ENCODE measurements at places on chromosomes 11 and 22.

DNA sequence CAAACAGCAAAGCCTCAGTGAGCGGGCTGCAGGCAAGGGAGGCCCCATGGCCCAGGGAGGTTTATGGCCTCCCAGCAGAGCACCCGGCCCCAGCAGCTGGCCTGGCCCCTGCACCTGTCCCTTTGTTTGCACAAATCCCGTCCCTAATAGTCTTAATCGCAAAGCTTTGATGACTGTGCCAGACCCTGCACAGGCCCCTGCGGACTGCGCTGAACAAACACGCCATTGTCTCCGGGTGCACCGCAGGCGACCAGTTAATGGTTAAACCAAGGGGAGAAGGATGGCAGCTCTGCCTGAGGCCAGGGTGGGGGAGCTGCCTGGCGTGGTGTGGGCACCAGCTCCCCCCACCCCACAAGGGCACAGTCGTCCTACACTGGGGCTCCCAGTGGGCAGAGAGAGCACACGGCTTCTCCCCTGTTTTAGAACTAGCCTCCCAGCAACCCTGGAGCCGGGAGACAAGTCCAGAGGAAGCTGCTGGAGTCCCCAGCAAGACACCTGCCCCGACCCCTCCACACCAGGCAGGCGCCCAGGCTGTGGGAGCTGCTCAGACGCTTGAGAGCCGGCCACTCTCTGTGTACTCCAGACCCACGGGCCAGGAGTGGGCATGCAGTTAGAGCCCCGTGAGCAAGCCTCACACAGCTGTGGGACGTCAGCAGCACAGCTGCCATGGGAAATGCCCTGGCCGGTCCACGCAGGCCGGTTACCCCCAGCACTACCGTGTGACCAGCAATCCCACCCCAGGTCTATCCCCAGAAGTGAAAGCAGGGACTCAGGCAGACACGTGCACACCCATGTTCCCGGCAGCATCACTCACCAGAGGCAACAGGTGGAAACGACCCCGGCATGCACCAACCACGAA, 39.7 kb upstream of the TH start:
- no peak for DNase-seq

DNA sequence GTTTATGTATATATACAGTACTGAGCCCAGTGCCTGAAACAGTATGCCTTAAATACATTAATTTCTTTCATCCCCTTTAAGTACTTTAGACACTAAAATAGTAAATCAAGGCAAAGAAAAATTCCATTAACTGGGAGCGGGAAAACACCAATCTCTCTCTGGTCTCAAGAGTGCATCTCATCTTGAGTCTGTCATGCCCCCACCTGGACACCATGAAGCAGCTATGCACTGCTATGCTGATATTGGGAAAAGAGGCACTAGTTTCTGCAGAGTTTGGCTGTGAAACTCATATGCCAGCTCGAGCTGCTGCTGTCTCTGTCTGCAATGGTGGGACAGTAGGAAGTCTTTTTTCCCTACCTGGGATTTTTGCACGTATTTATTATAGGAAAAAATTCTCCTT, 754.4 kb upstream of the RAG2 start:
- no peak for DNase-seq

DNA sequence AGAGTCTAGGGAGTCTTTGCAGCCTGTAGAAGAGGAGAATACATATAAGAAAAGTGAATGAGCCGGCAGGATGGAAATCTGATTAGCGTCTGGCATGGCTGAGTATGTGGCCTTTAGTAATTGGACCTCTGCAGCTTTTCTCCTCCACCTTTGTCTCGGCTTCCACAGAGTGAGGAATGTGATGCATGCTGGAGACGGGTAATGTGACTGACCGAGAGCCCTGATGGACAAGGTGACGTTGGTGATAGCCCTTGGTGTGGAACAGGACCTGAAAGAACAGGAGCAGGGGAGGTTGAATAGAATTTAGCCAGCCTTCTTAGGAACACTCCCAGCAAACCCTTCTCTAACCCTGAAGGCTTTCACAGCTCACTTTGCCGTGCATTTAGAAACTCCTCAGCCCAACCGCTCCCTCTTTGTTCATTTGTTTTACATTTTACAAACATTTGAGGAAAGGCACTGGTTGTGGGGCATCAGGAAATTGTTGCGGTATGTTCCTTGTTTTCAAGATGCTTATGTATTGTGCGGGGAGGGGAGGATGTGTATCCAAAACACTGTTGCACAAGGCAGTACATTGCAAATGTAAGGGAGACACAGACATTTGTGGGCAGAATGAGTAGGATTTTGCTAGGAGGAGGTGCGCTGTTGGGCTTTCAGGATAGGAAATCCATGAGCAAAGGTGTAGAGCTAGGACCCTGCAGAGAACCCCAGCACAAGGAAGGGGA, 6.9 kb downstream of the GTPBP1 start:
- no peak for DNase-seq

DNA sequence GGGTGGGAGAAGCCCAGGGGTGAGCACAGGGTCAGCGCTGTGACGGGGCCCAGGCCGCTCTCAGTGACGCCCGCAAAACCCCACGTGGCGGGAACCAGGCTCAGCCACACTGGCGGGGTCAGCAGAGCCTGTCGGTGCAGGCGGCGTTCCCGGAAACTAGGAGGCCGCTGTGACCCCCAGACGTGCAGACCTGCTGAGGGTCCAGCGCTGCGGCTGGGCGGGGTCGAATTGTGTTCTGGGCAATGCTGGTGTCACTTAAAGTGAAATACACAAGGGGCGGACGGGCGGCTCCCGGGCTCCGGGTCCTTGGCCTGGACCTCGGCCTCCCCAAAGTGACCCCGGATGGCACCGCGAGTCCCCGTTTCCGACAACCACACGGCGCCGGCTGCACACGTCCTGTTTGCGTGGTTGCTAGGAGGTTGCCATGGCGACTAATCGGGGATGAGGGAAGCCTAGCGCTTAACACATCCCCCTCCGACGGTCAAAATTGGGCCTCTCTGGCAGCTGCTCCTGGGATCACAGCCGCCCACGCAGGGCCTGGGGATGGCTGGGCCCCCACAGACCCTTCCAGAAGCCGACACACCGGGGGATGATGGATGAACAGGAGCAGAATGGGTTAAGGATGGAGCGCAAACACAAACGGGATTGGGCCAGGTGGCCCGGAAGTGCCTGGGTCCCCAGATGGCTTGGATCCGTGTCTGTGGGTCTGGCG, 81.7 kb upstream of the PRR5 start:
- peak; percentile 22 for DNase-seq

- DNase-seq = no peak
Measured at GRCh38 chr11:8204596-8204995, 35.8 kb upstream of the RIC3 start.

DNA sequence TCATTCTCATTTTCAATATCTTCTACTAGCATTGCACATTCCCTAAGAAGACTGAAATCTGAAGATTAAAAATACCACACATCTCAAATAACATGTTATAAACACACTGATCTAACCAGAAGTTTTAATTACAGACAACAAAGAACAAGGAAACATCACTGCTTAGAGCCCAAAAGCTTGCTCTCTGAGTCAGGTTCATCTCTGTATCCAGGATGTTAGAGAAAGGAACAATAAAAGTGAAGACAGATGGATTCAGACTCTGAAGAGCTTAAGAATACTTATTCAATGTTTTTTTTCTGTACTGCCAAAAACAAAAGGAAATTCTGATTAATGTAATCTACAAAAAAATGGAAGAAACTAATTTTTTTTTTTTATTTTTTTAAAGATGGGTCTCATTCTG, 16.5 kb downstream of the RDX start:
- no peak for DNase-seq

DNA sequence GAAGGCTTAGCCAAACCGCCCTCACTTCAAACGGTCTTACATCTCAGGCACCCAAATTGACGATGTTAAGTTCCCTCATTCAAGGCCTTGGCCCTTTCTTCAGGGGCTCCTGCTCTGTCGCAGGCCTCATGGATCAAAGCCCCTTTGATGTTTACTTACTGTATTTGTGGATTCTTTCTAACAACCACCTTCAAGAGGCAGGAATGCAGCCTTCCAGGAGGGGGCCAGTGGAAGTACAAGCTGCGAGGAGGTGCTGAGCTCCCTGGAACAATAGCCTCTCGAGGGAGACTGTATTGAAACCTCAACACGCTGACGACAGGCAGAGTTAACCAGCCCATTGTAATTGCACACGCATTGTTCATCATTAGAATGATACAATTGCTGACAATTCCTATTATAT, 209.1 kb downstream of the ST3GAL4 start:
- no peak for DNase-seq

DNA sequence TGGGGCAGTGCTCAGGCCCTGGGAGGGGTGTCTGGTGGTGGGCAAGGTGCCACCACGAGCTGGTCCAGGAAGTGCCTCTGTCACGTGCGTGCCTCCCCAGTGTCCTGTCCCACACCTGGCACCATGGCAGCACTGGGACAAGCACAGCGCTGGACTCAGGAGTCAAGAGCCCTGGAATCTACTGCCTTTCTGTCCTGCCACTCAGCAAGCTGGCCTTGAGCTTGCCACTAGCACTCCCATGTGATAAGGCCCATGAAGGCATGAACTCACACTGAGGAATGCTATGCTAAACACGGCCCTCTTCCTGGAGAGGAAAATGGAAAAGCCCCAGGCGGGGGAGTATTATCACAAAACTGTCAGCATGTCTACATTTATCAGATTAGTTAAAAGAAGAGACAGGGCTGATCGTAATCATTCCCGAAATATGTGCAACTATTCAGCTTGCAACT, 50.7 kb upstream of the SLC35C1 start:
- no peak for DNase-seq

DNA sequence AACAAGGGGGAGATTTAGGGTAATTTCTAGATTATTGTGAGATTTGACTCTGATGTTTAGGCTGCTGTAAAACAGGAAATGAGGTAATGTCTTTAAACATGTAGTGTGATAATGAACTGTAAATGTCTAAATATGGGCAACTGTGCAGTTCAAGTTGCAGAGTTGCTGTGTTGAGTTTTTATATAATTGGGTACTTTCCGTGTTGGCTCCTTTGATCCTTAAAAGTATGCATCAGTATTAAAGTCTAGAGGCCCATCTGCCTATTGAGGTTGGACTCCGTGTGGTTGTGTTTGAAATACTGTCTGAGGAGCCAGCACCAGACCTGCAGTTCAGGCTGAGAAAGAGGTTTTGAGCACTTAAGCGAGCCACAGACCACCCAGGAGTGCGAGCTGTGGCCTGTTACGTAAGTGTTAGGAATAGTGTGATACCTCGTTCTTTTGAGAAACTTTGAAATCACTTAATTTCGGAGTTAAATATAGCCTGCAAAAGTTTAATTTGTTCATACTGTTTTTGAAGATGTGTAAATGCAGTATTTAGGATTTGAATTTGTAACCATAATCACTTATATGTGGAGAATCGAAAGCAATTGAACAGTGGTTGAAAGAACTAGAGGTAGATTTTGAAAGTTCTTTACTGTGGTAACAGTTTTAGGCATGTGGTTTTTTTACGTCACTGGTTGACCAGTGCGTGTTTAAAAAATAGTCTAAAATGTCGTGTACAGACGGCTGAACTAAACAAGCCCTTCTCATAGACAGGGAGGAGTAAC, 9.0 kb downstream of the FAM118A start:
- DNase-seq = no peak

DNA sequence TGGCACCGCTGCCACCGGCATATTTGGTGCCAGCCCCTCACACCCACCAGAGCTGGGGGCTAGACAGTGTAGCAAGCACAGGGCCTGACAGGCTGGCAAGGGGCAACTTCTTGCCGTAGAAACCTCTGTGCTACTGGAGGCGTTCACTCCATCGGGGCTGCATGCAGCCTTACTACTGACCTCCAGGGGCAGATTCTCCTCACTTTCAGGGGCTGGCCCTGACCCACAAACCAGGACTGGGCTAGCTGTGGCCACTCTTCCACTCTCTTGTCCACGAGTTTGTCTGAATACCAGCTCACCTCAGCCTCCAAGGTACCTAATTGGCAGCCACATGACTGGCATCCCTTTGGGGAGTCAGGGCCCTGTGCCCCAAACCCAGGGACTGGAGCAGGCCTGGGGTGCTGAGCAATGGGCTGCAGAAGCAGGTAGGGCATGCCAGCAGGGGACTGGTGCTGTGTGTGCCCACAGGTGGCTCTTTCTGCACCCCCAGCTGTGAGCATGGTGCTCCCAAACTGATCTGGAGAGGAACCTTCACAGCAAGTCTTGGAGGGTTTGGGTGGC, 2.1 kb upstream of the LMO1 start:
- DNase-seq = no peak

DNA sequence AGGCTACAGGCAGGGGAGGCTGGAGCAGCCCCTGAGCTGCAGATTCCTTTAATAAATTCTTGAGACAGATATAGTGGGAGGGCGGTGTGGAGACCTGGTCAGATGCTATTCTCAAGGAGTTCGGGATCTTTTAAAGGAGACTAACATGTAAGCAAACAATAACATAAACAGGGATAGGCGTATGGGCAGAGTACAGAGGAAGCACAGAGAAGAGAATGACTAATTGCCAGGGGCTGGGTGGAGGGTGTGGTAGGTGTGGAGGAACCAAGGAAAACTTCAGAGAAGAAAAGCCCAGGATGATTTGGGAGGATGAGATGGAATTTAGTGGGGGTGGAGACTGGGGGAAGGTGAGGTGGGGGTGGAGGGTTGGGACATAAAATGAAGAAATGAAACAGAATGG, 9.7 kb upstream of the HEPHL1 start:
- no peak for DNase-seq

DNA sequence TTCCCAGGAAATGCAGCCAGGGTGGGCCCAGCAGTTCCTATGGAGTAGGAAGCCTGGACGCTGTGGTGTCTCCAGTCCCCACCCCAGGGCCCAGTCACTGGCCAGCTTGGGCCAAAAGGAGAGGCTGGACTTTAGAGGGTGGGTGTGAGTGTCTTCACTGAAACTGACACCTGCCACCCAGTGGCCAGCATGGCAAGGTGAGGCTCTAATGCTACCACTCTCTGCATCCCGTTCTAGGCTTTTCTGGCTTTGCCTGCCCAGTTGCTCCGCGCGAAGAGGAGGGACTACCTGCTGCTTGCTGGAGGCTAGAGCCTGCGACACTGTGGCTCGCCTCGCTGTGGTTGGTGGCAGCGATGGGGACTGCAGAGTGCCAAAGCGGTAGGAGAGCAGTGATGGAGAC, 35.4 kb downstream of the C22orf42 start:
- no peak for DNase-seq

DNA sequence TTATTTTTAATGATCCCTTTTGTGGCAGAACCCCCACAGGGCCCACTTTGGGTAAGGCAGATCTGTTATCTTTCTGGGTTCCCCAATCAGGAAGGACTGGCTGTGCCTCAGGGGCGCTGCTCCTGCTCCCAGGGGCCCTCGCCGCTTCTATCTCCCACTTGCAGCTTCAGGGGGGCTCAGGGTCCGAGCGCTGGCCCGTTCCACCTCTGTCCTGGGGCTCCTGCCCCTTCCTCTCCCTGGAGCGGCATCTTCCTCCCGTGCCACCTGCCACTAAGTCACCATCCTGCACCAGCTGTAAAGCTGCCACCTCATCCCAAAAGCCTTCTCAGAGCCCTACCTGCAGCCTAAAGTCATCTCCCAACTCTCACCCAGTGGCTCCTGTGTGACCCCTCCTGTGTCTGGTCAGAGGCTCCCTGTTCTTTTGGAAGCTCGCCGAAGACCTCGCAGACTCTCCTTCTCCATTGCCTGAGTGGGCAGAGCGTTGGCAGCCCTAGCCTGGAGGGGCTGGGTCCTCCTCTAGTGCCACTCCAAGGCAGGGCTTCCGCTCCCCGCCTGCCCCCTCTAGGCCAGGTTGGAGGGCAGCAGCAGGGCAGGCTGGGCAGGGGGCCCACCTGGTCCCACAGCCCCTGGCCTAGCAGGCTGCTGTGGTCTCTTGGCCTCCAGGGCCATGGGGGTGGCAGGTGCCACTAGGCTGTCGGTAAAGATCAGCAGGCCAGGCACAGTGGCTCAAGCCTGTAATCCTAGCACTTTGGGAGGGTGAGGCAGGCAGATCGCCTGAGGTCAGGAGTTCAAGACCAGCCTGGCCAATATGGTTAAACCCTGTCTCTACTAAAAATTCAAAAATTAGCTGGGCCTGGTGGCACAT, 106.7 kb downstream of the MORC2 start:
- no peak for DNase-seq

Data from amygdala (tissue), 56 donors.